Left cardiac atrium (tissue), 4 donors: ENCODE measurements at places on chromosomes 5 and 9. TPM values are rescaled to one million over a fixed set of nuclear protein-coding genes. Genes with fewer than 3 reads are reported as not detected.

DNA sequence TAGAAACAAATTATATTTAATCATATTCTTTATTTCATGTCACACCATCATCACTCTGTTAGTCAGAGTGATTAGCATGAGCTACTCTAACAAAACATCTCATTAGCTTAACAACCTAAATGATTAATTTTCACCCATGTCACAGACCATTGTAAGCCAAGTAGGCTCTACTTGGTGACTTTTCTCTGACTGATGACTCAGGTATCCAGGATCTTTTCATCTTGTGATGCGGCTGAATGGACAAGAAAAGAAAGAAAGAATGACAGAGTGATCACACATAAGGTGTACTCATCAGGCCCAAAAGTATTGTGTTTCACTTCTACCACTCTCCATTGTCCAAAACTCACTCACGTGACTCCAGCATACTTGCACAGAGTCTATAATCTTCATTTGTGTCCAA lies 299.3 kb downstream of the ANXA1 start:
- no peak for DNase-seq

GRCh38 chr9:33794560-33794959 lies 801 bp upstream of the PRSS3 start:
- no peak for DNase-seq

DNA sequence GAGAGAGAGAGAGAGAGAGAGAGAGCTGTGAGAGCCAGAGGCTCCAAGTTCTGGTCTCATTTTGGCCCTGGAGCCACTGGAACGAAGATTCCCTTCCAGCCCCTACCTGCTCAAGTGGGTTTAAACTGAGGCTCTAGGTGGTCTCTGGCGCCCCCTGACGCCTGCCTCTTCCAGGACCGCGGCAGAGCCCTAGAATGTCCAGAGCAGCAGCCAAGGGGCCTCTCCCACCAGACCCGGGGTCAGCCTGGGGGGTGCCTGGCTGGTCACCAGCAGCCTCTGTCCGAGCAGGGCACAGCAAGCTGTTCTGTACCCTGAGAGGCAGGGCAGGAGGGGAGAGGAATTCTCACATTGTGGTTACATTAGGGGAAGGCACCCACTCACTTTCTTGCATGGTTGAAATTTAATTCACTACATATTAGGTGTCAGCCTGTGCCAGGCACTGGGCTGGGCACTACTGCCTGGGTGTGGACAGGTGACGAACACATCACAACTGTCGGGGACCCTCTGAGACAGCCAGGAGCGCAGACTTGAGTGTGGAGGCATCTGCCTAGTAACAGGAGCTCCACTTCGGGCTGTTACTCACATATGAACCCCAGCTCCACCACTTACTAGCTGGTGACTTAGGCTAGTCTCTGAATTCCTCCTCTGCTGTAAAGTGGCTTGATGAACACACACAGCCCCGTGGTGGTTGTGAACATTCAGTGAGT lies 44.5 kb downstream of the AMBP start:
- peak; percentile 51 for DNase-seq

DNA sequence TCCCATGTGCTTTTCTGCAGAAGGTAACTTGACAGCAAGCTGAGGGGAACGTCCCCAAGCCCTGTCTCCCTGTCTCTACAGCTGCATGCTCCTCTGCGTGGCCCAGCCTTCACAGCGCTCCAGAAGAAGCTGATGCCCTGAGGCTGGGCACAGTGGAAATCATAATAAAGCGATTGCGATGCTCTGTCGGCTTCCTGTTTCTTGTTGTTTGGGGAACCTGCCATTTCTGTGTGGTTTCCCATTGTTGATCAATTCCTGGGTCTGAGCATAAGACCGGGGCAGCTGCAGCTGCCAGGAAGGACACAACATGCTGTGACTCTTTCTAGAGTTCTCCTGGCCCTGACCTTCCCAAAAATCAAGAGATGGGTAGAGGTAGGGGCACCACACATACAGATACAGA lies 7.2 kb upstream of the DNAJB5 start:
- no peak for DNase-seq

DNA sequence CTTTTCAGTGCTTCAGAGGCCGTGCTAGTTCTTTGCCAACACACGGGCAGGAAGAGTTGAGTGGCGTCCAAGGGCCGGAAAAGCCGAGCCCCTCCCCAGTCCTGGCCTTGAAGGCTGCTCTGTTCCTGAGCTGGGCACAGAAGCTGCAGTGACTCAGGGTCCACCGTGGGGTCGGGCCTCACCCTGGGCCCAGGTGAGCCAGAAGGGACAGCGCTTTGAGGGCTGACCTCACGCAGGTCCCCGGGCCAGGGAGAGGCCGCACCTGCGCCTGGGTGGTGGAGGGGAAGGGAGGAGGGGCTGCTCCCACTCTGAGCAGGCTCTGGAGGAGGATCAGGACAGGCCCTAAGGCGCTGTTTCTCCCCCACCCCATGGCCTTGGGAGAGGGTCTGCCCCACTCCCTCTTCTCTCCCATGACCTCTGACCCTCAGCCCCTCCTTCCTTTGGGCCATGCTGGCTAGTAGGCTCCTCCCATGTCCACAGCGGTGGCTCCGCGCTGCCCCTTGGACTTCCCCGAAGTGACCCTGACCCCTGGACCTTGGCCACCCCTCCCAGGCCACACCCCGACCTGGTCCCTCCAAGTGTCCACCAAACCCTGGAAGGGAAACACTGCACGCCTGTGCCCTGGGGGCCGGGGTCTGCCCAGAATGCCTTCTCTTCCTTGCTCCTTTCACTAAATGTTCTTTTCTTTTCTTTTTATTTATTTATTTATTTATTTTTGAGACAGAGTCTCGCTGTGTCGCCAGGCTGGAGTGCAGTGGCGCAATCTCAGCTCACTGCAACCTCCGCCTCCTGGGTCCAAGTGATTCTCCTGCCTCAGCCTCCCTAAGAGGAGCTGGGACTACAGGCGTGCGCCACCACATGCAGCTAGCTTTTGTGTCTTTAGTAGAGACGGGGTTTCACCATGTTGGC lies 19.7 kb upstream of the SLC6A19 start:
- DNase-seq, result peak; percentile 18

GRCh38 chr5:130939059-130939458 lies 226.0 kb downstream of the HINT1 start:
- DNase-seq, result no peak

GRCh38 chr9:89352451-89352850 lies 34.2 kb downstream of the SECISBP2 start:
- DNase-seq, result no peak

Gene PRSS3
- not detected for total RNA-seq
